ENCODE measurements at places on chromosomes 12 and 14. TPM values are rescaled to one million over a fixed set of nuclear protein-coding genes. Genes with fewer than 3 reads are reported as not detected.

ABCB9 gene
- total RNA-seq, result 8.9 TPM

CLEC1A gene
- total RNA-seq, result not detected

SDR9C7 gene
- not detected for total RNA-seq

GRCh38 chr12:117836999-117837736 is 131.6 kb downstream of the KSR2 start:
- DNase-seq, result peak; percentile 83

DNA sequence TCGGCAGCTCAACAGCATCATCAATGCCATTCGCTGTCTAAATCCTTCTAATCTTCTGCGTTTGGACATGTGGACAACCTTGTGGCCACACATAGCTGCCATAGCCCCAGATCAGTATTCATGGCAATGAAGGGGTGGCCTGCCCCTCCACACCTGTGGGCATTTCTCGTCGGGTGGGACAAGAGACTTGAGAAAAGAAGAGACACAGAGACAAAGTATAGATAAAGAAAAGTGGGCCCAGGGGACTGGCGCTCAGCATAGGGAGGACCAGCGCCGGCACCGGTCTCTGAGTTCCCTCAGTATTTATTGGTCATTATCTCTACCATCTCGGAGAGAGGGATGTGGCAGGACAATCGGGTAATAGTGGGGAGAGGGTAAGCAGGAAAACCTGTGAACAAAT is 42.3 kb downstream of the MAGOHB start:
- DNase-seq, result no peak

DNA sequence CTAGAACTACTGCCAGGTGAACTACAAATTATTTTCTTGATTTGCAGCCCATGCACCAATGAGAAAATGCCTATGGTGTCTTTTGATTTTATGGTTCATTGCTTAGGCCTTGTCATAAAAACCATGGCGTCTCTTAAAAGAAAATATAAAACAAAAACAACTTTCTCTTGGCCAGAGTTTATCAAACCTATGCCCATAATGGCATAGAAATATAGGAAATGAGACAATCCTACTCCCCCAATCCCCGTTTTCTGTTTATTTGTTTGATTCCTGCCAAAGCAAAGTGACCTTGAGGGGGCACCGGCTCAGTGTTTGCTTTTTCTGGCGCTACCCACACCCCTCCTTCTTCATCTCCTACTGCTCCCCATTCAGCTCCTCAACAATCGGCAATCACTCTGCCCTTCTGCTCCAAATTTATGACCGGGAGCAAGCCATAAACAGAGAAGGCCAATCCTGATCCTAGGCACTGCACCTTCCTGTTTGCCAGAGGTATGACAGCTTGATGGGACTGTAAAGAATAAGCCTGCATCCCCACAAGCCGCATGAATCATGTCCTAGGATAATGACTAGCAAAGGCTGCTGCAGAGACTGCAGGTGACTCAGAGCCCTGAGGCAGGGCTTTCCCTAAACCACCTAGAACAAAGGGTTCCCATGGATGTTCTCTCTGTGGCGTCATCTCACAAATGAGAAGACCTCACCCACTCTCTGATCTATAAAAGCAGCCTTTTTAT is 874.9 kb downstream of the NRXN3 start:
- no peak for DNase-seq

DNA sequence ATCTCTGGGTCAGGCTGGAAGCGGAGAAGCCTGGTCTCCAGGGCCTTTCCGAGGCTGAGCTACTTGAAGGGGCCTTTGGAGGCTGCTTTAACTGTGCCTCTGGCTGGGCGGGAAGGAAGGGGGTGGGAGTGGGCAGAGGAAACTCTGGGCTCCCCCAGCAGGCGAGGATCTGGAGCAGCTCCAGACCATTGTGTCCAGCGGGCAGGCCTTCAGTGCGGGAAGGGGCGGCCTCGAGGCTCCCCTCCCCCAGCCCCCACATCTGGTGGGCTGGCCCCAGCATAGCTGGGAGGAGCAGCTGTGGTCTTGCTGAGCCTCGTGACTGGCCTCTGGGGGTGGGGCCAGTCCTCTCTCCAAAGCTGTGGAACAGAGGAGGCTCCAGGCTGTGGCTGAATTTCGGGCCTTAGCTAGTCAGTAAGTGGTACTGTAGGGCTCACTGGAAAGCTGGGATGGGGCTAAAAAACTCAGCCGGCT is 3.4 kb downstream of the TAMALIN start:
- DNase-seq, result no peak

TMEM30B gene
- total RNA-seq, result 2.1 TPM

CCDC38 gene
- 0.16 TPM for total RNA-seq

CELA1 gene
- total RNA-seq, result not detected

DNA sequence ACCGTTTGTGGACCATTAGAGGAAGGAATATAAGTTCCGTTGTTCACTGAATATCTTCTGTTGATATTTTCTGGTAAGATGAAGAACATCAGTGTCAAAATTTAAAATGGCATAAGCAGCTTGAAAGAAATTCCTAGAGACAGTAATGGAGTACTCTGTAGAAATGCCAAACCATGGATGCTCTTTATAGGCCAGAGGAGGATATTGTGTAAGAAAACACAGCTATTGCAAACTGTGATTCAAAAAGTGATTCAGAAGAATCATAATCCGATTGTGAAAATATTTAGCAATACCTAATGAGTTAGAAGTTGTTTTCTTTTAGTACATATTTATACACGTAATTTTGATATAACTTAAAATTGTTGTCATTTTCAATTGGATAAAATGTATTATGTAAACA is 102.8 kb downstream of the SLC16A7 start:
- DNase-seq, result no peak

AGAP2 gene
- 28.9 TPM for total RNA-seq

DNA sequence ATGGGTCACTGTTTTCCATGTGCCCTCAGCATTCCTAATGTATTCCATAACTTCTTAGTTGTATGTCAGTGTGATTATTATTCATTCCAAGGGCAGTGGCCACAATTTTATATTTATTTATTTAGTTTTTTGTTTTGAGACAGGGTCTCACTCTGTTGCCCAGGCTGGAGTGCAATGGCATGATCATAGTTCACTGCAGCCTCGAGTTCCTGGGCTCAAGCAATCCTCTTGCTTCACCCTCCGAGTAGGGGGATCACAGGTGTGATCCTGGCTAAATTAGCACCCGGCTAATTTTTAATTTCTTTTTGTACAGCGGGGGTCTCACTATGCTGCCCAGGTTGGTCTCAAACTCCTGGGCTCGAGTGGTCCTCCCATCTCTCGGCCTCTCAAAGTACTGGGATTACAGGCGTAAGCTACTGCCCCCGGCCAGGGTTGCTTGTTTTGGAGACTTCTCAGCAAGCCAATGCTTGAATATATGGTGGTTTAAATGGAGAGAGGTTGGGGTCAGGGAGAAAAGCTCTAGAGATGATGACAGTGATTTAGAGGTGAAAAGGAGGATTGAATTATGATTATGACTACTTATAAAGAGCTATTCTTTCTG is 7.6 kb downstream of the GPRC5A start:
- DNase-seq, result peak; percentile 19

- DNase-seq, result peak; percentile 20
These were observed 12.3 kb downstream of the ZFP36L1 start for GRCh38 chr14:68780358-68781160.

KICS2 gene
- 13.5 TPM for total RNA-seq

- DNase-seq, result no peak
These were observed 7.6 kb upstream of the RAB21 start for GRCh38 chr12:71746974-71747611.

ACRBP gene
- 2.1 TPM for total RNA-seq

LRIG3 gene
- total RNA-seq, result not detected

DNA sequence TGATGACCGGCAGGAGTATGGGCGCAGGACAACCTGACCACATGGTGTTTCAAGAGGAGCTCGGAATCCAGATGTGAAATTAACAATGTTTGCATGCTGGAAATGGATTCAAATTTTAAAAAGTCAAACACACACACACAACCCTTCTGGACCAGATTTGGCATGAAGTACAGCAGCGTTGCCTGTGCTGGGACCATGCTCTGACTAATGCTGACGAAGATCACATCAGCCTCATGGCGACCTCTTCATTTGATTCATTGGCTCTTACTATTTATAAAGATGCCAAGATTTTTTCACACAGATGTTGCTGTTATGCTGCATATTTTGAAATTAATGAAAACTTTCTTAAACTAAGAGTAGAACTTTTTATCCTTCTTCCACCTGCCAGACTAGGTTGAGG is 926.6 kb upstream of the TMEM132C start:
- no peak for DNase-seq

GRCh38 chr12:46218322-46219095 is 50.3 kb downstream of the SLC38A1 start:
- no peak for DNase-seq

EXOC3L4 gene
- total RNA-seq, result not detected

DNA sequence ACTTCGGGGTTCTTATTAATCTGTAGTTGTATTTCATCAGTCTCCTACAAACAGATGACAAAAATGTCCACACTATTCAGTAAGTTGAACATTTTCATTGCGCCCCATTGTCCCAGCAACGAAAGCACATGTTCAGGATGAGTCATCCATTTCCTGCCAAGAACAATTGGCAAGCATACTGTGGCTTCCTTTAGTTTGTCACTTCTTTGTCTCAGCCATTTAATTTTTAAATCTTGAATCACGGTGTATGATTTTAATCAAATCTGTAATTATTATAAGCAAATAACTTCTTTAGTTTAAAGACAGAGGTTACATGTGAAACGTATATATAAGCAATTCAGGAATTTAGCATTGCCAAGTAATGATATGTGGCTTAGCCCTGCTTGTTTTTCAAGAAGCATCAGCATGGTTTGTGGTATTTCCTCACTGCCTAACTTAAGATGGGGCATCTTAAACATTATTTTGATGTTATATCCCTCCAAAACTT is 211.3 kb upstream of the KRR1 start:
- no peak for DNase-seq

DNA sequence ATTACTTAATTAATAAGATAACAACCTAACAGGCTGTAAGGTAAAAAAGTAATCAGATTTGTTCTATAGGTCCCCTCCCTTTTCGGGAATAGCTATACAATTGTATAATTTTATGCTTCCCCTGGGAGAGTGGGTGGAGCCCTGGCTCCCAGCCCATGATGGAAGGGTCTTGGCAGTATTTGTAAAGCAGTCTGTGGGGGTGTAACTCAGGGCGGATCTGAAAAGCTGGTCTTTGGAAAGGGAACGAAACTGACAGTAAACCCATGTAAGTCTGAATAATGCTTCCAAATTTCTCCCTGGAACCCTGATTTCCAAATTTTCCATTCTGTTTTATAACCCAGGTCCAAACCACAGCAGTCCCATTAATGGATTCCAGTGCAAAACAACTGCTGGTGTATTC is 110.4 kb downstream of the DAD1 start:
- no peak for DNase-seq

FLRT2 gene
- total RNA-seq, result not detected

DNA sequence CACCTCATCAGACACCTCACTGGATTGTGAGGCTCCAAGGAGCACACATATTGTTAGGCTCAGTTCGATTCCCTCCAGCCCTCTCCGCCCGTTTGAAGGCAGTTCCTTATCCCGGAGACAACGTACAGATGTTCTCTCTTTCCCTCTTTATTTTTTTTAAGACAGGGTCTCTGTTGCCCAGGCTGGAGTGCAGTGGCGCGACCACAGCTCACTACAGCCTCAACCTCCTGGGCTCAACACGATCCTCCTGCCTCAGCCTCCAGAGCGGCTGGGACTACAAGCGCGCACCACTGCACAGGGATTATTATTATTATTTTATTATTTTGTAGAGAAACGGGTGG is 718 bp upstream of the TROAP start:
- no peak for DNase-seq

GRCh38 chr14:55005071-55005470 is 21.8 kb downstream of the WDHD1 start:
- DNase-seq, result no peak

GRCh38 chr14:24606297-24606696 is 3.2 kb downstream of the GZMH start:
- DNase-seq, result no peak

PKP2 gene
- total RNA-seq, result 0.77 TPM

DNA sequence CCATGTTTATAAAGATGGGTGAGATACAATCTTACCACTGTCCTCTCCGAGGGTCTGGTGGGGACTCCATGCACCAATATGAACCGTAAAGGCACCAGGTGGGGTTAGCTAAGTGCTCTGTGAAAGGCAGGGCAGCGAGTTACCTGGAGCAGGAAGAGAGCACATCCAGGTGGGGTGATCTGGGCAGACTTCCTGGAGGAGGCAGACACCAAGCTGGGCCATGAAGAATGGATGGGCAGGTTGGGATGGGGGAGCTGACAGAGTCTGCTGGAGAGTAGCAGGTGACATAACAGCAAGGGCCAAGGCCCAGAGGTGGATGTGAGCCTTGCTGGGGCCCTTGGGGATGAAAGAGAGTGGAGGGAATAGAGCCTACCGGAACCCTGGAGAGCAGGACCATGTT is 45.9 kb downstream of the RIN3 start:
- DNase-seq, result no peak

DNA sequence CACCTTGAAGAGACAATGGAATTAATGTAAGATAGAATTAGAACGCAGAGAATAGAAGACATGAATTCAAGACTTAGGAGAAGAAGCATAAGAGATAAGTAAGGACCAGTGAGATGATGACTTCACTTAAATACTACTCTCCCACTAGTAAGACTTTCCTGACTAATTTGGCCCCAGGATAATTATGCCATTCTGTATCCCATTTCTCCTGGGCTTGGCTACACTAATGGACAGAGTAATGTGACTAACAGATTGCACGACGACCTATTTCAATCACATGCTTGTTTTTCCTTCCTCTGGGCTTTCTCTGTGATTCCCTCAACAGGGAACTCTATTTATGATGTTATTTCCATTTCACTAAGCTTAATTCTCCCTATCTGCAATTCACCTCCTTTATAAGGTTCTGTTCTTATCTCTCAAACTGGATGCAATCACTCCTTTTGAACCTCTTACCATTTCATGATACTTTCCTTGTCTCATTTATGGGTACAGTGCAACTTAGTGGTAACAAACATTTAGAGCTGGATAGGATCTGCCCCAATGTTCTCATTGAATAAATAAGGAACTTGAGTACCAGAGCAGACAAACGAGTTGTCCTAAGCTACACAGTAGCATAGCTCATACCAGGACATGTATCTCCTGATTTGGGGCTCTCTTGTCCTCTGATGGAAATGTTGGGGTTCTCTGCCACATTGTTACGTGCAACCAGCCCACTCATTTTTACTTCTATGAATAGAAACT is 102.7 kb downstream of the BTG1 start:
- no peak for DNase-seq

DNA sequence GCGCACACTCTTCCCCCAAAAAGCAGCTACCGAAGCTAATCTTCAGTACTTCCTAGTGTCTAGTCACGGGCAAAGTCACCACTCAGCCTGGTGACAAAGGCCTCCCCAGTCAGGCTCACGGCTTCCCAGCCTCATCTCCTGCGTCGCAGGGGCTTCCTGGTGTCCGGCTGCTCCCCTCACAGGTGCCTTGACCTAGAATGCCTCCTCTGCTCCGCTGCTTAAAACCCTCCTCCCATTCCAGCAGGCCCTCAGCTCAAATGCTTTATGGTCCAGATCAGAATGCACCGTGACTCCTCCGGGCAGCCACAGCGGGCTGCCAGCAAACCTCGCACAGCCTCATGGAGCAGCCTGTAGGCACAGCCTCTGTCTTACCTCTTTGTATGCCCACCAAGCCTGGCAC is 53.1 kb downstream of the PRIMA1 start:
- DNase-seq, result no peak

MYL6B gene
- 112 TPM for total RNA-seq
